ENCODE measurements at places on chromosomes 2 and 18.

GRCh38 chr2:242031481-242032019 is 162.0 kb downstream of the RTP5 start:
- no peak for DNase-seq

- DNase-seq: no peak
These were observed 82.1 kb upstream of the CCDC141 start for GRCh38 chr2:179132076-179132475.

DNA sequence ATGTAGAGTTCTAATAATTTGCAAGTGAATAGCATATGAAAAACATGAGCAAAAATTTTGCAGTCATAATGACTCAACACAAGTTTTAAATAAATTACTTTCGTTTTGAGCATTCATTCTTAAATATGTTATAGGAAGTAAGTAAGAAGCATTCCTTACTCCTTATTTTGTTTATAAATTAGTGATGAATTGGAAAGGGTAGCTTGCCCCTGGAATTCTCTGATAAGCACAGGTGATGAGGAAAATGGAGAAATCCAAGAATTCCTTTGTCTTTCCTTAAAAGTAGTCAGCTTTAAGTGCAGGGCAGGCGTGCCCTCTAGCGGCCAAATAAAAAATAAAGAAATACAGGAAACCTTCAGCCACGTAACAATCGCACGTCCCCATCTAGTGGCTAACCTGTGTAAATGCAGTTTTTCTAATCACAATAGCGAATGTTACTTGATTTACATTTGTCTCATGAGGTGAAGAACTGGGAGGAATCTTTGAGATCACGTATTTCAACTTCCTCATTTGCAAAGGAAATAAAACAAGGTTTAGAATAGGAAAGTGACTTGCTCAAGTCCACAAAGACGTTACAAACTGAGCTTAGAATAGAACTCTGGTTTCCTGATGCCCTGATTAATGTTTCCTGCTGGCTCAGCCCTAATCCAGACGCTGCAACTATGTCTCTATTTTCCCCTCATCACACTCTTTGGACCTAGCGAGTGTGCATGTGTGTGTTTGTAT is 47.2 kb upstream of the ZNG1B start:
- peak; percentile 78 for DNase-seq

DNA sequence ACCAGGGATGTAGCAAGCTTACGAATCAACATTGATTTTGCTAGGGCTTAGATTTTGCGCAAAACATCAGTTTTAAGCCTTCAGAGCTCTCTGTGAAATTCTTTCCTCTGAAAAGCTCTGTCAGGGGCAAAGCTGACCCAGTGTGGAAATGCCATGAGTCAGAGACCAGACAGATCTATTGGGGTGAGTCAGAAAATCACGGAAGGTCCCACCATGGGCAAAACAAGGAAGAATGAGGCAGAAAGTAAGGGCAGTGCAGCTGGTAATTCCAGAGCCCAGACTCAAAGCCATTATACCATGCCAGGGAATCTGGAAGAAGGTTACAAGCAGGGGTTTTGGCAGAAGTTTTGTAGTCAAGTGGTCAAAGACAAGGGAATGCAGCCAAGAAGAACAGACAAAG is 256.6 kb upstream of the CTAGE1 start:
- DNase-seq: no peak

DNA sequence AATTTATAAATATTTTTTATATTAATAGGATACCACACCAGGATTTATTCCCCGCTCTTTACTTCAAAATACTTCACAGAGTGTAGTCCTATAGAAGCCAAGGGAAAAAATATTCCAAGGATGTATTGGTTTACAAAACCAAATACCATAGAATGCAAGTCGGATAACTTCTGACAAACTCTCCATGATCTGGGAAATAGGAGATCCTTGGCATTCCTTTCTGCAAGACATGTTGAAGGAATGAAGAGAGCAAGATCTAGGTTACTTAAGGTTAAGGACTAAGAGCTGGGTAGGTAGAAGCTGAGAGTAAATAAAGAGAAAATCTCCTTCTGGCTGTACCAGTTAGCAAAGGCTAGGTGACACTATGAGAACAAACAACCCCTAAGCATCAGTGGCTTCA is 141.2 kb downstream of the LRATD1 start:
- DNase-seq: no peak

- DNase-seq: no peak
These were observed 173.1 kb upstream of the GYPC start for GRCh38 chr2:126482582-126483464.

DNA sequence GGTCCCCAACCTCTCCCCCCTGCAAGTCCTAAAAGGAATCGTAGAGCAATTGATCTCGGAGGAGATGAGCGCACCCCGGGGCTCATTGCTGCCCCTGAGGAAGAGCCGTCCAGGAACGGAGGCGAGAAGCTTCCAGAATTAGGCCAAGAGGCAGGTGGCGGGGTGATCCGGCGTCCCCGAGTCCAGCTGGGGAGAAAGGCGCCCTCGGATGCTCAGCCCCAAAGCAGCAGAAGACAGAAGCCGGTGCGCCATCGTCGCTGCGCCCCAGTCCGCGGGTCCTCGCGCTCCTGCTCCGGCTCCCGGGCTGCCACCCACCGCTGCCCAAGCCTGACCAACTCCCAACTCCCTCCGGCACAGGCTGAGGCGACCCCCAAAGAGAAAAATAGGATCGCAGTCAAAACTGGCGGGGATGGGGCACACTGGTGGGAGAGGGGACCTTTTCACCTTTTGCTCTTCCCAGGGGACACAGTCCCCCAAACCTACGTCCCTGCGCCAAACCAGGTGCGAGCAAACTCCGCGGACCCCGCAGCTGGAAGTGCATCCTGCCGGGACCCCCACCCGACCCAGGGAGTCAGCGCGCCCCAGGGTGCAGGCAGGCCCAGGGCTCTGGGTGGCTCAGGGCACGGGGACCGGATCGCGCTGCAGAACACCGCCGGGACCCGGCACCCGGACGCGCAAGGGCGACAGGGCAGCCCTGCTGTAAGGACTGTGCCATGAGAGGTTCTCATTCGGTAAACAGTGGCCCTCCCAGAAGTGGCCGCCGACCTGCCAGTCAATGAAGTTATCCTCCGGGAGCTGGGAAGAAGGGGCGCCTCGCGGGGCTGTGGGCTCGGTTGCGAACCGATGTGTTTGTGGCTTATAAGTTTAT is 8.4 kb upstream of the MEIS1 start:
- no peak for DNase-seq

- no peak for DNase-seq
These were observed 82.0 kb upstream of the TTC39C start for GRCh38 chr18:23932385-23933067.

DNA sequence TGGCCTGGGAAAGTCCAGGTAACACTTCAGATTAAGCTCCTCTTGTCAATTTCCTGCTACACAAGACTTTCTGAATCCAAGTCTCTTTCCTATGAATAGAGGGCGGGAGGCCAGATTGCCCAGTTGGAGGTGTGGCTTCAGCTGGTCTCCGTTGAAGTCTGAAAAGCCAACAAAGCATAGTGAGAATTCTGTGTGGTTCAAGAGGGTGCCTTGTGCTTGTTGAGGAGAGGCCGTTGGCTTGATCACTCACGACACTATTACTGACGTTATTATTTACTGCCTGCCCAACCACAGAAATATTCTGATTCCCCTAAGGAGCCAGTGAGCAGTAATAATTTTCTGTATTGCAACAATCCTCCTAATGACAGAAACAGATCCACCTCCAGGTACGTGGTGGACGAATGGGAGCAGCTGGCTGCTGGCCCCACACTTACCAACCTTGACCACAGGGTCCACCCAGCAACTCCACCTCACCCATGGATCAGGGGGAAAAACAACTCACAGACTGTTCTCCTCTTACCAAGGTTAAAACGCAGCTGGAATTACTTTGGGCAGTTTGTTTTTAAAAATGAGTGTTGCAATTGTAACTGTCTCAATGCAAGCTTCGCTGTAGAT is 21.9 kb downstream of the NRP2 start:
- no peak for DNase-seq

DNA sequence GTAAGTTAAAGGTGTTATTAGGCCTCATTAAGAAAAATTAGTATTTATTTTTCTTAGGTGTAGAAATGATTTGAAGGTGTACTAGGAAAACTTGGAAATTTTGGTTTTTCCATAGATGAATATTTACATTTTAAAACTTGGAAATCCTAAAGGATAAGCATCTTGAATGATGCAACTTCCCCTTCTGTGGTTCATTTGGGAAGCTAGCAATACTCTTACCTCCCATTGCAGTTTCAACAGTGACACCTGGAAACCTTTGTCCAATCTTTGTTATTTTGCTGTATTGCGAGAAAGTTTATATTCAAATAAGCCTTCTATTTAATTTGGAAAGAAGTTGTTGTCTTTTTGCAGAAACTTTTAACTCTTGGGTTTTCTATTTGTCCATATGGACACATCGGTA is 68.5 kb downstream of the ZEB2 start:
- DNase-seq: no peak

DNA sequence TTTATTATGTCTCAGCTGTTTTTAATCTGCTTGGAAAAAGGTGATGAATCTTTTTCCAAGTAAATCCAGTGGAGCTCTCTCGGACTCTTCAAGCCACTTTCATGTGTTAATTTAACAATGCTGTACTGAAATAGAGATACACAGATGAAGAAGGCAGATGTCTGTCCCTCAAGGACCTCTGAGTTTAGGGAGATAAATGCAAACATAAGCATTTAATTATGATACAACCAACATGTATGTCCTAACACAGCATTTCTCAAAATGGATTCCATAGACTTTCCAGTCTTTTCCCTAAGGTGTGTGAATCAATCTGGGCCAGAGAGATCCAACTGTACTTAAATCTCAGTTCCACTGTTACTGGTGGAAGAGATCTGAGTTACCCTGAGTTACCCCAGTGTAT is 262.4 kb downstream of the RND3 start:
- DNase-seq: no peak

GRCh38 chr2:131045286-131046027 is 47.8 kb downstream of the FAM168B start:
- DNase-seq: no peak

- no peak for DNase-seq
These were observed 122.3 kb downstream of the HAUS1 start for GRCh38 chr18:46226461-46226860.

GRCh38 chr2:53202063-53202462 is 565.5 kb upstream of the CHAC2 start:
- no peak for DNase-seq

DNA sequence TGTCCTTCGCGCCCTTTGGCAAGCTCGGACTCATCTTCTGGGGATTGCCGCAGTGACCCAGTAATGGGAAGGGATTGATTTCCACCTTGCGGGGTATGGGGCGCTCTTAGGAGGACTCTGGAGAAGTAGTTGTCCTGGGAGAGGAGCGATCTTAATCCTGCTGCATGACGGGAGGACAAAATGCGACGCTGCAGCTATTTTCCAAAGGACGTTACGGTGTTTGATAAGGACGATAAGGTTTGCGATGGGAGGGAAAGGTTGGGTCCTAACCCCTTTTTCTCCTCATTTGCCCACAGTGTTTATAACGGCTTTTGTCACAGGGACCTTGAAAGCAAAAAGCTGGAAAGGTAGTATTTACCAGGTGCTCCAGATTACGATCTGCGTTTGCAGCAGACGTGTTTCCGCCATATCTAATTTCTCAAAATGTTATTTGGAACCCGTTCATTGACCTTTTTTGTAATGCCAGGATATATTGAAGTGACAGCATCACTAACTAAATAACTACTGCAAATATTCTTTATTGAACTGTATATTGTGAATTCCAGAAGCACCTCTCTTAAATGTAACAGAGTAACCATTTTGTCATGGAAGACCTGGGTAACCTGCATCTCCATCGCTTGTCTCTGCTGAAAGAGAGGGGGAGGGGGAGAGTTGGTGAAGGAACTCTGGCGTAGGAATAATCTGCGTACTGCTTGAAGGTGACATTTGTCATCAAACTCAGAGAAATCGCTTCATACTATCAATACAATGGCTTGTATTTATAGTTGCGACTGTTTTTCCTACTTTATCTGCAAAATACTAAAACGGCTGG is 590 bp downstream of the MDH1 start:
- no peak for DNase-seq

GRCh38 chr18:48668466-48669179 is 129.8 kb downstream of the CTIF start:
- no peak for DNase-seq

GRCh38 chr2:61423714-61424113 is 47.2 kb downstream of the USP34 start:
- no peak for DNase-seq

- no peak for DNase-seq
These were observed 72.3 kb upstream of the SESTD1 start for GRCh38 chr2:179336782-179337534.

DNA sequence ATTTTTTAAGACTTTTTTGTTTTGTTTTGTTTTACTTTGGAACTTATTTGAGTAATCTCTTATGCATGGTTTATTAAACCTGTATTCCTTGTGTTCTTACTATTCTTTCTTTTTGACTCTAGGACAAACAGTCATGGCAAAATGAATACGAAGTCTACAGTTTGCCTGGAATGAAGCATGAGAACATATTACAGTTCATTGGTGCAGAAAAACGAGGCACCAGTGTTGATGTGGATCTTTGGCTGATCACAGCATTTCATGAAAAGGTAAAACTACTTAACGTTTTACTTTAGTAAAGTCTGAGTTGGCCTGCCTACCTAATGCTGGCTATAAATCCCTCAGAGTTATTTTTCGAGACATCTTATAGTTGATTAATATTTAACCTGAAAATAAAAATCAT is 72.3 kb downstream of the ACVR2A start:
- DNase-seq: no peak

DNA sequence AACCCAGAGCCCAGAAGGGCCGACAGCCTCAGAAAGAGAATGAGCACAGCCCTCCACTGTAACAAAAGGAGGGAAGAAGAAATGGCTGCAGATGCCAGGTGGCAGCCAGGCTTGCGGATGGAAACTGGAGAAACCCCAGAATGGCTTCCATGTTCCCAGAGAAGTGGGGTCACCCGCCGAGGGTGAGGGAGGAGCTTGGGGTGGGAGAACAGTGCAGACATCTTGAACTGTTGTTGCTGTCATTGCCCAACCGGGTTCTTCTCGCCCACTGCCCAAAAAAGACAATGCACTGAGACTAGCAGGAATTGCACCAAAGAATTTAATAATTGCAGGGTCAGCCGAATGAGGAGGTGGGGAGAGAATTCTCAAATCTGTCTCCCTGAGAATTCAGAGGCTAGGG is 223.2 kb upstream of the RAB6C start:
- no peak for DNase-seq

DNA sequence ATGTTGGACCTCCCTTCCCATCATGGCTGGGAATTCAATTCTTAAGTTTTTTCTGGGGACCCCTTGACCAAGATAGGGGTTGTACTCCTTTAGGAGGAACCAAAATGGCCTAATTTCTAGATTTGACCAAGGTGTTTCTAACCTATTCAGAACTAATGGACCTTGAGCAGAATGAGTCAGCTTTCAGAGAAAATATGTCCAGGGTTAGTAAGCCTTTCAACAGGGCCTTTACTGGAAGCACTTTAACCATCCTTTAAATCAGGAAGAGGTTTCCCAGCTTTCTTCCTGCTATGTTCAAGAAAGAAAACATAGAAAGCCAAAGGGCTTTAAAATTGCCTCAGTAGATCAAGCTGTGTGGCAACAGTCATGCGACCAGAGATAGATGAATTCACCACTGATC is 1184.9 kb upstream of the ACVR2A start:
- no peak for DNase-seq

GRCh38 chr18:48985161-48985560 is 34.4 kb upstream of the SMAD7 start:
- no peak for DNase-seq

GRCh38 chr2:162277381-162277780 is 34.1 kb upstream of the FAP start:
- DNase-seq: no peak

- no peak for DNase-seq
These were observed 4.6 kb upstream of the MLPH start for GRCh38 chr2:237482485-237482884.

Measured in GM12864 (cell line).